ENCODE measurements at places on chromosomes 2 and 18.

GRCh38 chr2:118120401-118120780, 32.1 kb downstream of the INSIG2 start:
- no peak for DNase-seq

DNA sequence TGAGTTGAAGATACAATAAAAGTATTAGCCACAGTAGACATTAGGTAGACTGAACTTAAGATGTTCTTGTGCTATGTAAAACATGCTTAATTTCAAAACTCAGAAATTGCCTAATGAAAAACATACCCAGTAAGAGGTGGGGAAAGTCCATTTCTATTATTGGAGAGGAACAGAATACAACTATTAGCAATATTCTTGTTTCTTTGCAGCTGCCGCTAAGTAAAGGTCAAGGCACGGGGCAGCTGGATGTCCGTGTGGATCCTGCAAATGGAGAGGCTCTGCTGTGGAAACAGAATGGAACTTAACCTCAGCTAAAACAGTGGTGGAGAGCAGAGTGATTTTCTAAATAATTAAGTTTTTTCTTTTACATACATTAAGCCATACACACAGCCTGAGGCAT, 139.2 kb upstream of the ARHGAP28 start:
- DNase-seq = no peak

GRCh38 chr18:37787452-37787851, 221.9 kb upstream of the CELF4 start:
- no peak for DNase-seq

GRCh38 chr2:190562121-190562520, 27.6 kb upstream of the NEMP2 start:
- DNase-seq = no peak

DNA sequence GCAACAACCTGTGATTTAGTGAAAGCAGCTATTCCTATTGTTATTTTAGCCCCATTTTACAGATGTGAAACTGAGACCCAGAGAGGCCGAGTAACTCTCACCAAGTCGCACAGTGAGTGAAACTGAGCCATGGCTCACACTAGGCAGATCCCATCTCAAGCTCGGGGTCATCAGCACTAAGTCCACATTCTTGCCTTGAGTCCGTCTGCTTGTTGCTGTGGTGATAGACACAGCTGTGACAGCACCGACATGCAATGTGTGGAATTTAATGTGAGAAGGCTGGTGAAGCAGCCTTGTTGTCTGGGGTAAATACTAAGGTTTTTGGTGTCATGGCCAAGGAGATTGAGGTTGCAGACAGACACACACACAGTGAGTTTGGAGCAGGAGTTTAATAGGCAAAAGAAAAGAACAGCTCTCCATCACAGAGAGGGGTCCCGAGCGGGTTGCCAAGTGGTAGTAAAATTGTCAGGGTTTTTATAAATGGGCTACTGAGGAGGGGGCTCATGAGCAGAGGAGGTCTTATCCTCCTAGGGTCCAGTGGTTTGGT, 40.2 kb upstream of the GMCL1 start:
- no peak for DNase-seq
